GM13976 (cell line): ENCODE measurements at places on chromosomes 1 and 21.

- DNase-seq, result no peak
These were observed 313.7 kb downstream of the ST6GALNAC3 start for GRCh38 chr1:76388261-76388660.

GRCh38 chr1:115239426-115239825 lies 98.6 kb downstream of the NGF start:
- DNase-seq, result no peak

- no peak for DNase-seq
These were observed 1136.3 kb upstream of the B3GALT2 start for GRCh38 chr1:194322751-194323150.

- DNase-seq, result no peak
These were observed 74.4 kb downstream of the DUSP10 start for GRCh38 chr1:221667504-221667903.

DNA sequence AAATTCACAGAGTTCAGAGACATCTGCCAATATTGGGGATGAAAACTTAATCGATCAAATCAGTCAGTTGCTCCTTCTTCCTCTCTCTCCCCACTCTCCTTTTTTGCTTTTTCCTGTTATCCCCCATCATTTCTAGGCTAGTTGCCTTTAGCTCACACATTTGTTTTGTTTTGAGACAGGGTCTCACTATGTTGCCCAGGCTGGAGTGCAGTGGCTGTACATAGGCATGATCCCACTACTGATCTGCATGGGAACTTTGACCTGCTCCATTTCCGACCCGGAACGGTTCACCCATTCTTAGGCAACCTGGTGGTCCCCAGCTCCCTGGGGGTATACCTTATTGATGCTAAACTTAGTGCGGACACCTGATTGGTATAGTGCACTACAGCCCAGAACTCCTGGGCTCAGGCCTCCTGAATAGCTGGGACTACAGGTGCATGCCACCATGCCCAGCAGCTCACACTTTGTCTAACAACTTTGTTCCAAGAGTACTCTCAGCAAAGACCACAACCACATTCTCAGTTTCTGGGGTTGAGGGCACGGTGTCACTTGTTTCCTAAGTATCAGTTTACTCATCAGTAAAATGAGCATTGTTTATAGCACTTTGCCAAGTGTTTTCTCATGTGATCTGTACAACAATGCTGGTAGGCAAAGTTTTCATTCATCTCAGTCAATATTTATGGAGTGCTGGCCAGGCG lies 6.7 kb upstream of the ELOA start:
- DNase-seq, result no peak

GRCh38 chr1:245751116-245751515 lies 596.3 kb downstream of the KIF26B start:
- DNase-seq, result no peak

DNA sequence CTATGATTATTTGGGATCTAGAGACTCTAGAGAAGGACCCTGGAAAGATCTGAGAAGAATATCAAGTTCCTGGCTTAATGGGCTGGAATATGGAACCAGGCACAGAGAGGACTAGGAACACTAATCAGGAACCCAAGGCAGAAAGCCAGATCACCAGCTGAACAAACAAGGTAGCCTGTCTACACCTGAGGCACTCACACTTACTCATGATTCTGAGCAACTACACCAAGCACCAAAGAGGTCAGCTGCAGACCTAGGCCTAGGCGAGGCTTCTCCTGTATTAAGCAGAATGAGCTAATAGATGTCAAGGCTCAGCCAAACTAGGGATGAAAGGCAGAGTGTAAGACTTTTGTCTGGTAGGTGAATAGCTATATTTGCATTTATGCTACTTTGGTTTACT lies 368.1 kb downstream of the LTN1 start:
- no peak for DNase-seq

- DNase-seq, result no peak
These were observed 34.6 kb upstream of the TNFSF4 start for GRCh38 chr1:173241528-173242347.

DNA sequence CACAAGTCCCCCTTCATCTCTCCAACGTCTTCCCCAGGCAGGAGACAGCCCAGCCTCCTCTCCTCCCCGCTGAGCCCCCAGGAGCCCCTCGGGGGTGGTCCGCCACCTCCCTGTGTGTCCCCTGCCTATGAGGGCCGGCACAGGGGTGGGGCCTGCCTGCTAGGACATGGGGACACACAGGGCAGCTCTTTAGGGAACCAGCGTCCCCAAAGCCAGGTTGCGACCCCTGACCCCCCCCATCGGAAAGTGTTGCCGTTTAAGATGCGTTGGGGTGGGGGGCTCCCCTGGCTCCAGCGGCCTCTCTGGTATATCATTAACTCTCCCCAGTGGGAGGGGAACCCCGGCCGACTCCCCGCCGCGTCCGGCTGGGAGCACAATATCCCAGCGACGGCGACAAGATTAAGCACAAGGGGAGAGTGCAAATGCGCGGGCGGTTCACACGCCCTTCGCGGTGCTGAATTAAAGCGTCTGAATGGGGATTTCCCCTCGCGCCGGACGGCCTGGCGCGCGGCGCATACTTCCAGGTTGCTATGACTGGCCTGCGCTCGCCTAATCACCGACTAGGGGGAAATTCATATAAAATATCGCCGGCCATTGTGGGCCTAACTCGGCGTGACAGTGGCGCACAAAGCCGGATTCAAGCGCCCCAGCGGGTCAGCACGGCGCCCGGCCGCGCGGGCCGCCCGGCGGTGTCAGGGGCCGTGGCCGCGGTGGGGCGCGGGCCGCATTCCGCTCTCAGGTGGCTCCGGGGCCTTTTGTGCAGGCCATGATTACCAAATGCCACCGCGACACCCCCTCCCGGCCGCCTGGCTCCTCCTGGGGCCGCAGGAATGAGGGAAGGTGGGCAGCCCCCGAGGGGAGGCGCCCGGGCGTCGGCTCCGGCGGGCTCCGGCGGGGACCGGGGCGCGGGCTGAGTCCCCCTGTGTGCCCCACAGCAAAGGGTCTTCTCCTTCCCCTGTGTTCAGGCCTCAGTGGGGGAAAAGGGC lies 30.9 kb downstream of the WNT3A start:
- DNase-seq, result peak; percentile 88

- DNase-seq, result no peak
These were observed 16.3 kb upstream of the L1TD1 start for GRCh38 chr1:62178372-62178771.

GRCh38 chr1:183622013-183622412 lies 13.6 kb downstream of the ARPC5 start:
- no peak for DNase-seq

DNA sequence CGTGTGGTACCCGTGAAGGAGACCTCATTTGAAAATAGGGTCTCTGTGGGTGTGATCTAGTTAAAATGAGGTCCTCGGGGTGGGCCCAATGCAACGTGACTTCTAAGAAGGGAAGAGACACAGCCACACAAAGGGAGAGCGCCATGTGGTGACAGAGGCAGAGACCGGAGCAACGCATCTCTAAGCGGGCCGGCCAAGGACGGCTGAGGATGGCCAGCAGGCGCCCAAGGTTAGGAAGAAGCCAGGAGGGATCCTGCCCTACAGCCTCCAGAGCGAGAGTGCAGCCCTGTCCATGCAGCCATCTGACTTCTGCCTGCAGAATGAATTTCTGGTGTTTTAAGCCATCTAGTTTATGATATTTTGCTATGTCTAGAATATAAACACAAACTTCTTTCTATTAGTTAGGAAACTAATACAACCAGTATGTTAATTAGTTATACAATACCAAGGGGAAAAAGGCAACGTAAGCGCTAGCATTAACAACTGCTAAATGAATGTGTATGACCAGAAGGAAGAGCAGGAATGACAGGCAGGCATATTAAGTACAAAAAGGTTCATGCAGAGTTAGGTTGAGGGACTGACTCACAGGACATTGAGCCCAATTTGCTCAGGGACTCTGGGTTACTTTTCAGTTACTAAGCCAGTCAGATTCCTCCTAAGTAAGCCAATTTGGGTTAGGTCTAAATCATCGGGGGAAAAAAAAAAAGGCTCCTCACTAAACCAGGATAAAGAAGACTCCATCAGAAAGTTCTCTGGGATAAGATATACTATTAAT lies 4.1 kb downstream of the CEP104 start:
- no peak for DNase-seq

DNA sequence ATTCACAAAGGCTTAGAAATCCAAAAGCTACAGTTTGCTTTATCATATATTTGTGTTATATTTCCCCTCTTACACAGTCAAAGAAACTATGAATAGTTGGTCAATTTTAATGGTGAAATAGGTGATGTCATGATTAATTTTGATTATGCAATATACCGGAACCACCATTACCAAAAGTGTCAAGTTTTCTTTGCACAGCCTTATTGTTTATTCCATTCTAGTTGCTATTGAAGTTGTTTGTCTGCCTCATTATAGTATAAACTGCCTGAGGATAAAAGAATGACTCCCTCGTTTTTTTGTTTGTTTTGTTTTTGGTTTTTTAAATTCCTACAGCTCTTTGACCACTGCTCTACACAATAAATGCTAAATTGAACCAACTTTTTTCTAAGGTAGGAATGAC lies 690.6 kb upstream of the ZP4 start:
- no peak for DNase-seq

- DNase-seq, result no peak
These were observed 62.4 kb upstream of the TNFSF18 start for GRCh38 chr1:173113015-173113741.

DNA sequence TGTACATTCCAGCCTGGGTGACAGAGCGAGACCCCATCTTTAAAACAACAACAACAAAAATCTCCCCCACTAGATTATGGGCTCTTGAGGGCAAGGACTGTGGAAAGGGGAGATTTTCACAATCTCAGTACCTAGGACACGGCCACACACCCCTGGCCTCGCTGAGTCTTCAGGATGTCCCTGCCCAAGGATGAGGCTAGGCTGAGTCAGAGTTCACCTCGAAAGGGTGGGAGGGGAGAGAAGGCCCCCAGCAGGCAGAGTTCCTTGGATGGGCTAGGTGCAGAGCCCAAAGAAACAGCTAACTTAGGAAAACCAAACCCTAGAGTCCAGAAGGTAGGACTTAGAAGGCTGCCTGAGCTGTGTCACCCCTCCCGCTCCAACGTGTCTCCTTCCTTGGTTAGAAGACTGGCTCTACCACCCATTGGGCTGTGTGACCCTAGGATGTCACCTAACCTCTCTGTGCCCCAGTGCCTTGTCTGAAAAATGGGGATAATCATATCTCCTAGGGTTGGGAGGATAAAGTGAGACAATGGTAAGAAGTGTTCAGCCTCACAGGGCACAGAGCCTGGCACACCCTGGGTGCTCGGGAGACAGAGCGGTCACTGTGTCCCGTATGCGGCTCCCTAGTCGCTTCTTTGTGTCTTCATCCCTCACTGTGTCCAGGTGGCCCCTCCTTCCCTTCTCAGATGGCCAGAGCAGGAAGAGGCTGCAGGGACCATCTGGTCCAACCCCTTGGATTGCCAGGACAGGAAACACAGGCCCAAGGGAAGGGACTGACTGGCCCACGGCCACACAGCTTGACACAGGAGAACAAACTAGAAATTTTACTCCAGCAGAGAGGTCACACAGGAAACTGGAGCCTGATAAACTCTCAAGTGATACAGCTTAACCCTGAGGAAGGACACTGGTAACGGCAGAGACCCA lies 11.2 kb downstream of the TRIM62 start:
- DNase-seq, result no peak

- no peak for DNase-seq
These were observed 3.9 kb upstream of the HES4 start for GRCh38 chr1:1003618-1004419.

GRCh38 chr1:205351984-205352713 lies 4.6 kb downstream of the KLHDC8A start:
- DNase-seq, result no peak

DNA sequence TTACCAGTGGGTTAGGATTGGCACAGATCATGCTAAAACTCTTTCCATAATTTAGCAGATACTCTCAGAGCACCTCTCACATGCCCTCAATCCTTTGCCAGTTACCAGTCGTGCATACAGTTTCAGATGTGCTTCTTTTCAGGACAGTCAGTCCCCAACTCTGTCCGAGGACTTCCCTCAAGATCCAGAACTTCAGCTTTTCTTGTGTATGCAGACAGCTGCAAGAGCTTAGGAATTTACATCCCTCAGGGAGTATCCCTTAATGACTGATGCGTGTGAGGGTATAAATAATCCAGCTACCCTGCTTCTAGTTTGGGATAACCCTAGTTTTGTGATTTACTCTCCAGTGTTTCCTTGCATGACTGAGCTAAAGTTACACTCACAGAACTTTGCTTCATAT lies 393.0 kb upstream of the PLXNA2 start:
- DNase-seq, result no peak

- DNase-seq, result no peak
These were observed 19.1 kb upstream of the KCNA10 start for GRCh38 chr1:110538075-110538474.

DNA sequence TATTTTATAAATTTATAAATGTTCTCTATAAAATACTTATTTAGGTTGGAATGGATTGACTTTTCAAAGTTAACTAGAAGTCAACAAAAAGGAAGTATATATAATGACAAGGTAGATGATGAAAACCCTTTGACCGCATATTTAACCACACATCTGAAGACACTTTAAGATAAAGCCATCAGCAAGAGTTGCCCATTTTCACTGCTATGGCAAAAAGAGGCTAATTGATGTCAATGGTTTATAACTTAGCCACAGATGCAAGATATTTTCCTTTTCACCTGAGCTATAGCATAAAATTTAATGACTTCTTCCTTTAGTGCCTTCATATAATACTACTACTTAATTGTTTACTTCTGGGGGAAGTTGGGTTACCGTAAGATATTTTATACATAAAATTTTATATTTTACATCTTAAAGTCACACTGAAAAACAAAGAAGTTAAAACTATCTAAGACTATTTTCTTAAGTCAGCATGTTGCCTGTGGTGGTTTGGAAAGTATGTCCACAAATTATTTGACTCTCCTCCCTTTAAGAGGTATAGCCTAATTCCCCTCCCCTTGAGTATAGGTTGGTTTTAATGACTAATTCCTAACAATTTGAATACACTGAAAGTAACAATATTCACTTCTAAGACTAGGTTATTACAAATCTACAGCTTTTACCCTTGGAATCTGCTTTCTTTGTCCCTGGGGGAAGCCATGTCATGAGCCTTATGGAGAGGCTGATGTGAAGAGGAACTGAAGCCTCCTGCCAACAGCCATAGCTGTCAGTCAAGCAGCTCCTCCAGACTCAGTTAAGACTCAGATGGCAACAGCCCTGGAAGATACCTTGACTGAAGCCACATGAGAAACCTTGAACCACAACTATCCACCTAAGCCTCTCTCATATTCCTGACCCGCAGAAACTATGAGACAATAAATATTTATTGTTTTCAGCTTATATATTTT lies 40.3 kb upstream of the LRRC8B start:
- DNase-seq, result no peak

- no peak for DNase-seq
These were observed 52.6 kb downstream of the ABCA4 start for GRCh38 chr1:94068096-94068998.
